Hematopoietic multipotent progenitor cell treated with erythropoietin and hydrocortisone succinate and interleukin-3 and kit ligand, for 4 days (in vitro differentiated cells): ENCODE measurements at places on chromosomes 7 and 10.

- DNase-seq: no peak
Observed at GRCh38 chr7:69577221-69577620, 21.1 kb upstream of the AUTS2 start.

- no peak for DNase-seq
Observed at GRCh38 chr7:146185844-146186243, 69.2 kb downstream of the CNTNAP2 start.

DNA sequence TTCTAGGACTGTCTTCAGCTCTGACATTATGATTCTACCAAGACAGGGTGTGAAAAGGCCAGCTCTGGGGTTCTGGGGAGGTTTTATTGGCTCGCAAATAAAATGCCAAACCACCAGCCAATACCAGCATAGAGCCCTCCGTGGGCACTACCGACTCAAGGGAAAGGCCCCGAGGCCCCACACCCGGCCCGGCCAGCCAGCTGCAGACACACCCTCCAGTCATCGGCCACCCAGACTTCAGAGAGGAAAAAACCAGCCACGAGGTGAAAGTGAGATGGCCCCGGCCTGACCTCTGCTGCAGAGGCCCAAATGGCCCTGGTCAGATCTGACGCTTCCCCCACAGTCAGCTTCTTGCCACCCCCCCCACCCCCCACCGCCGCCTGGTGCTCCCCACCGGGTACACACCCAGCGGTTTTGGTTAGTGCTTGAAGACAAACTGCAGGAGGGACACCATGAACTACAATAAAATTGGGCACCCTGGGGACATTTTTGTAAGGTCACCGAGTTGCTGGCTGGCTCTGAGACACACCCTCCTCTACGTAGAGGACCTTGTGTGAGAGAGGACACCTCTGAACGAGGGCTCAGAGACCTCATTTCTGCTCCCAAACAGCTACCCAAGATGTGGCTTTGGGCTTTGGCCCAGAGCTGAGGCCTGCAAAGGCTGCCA is 79.9 kb downstream of the PRKAG2 start:
- no peak for DNase-seq

DNA sequence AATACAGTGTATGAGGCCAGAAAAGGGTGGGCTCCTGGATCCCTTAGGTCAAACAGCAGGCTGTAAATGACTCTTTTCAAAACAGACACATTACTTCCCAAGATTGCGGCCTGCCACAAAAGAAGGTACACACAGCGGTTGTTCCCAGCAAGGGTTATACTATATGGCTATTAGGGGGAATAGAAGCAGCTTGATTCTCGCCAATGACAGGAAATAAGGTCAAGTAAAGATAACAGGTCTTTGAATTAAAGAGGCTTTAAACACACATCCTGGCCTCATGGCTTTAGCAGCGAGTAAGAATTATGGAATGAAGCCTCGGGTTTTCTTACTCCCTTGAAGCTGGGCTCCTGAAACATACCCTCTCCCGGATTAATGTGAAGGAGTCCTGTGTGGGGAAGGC is 58.3 kb downstream of the CYP26A1 start:
- DNase-seq: peak; percentile 48

- DNase-seq: peak; percentile 71
Observed at GRCh38 chr10:79981450-79982361, 32.8 kb upstream of the SFTPD start.

DNA sequence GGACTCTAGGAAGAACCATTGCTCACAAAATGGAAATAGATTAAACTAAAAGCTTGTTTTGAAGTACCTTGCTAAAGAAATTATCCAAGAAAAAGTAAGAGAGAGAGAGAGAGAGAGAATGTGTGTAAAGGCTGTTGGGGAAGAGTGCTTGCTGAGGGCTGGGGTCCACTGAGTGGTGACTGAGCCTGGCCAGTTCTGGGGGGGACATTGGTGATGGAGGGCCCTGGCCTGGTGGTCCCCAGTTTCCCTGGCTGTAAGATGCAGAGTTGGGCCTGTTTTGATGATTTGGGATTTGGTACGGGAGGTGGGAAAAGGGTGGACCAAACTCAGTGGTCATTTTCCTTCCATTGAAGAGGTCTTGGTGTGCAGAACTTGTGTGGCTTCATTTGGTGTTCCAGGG is 880 bp downstream of the RAMP3 start:
- no peak for DNase-seq

DNA sequence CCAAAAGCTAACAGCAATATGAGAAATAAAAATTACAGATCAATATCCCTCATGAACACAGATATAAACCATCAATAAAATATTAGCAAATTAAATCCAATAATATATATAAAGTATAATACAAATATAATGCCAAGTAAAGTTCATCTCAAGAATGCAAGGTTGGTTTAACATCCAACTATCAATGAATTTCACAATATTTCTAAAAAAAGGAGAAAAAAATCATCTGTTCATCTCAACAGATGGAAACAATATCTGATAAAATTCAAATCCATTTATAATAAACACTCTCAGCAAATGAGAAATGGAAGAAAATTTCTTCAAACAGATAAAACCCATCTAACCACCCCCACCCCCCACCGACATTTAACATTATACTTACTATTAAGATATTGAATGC is 86.9 kb downstream of the SIRT1 start:
- DNase-seq: peak; percentile 10

DNA sequence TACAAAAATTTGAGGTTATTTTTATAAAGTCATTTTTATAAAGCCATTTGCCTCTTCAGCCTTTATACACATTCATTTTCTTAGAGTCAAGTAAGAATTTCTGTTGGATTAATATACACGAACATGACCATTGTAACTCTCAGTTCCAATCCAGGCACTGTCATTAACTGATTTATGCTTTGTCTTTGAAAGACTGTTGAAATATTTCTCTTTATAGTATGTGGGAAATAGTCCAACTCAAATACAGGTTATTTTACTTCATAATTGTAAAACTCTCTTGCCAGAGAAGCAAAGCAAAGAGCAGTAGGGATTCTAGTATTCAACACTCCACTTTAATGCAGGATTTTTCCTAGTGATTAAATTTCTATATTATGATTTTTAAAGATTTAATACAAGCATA is 36.5 kb upstream of the PAPSS2 start:
- no peak for DNase-seq

GRCh38 chr10:500876-501275 is 188.6 kb downstream of the DIP2C start:
- DNase-seq: peak; percentile 49

DNA sequence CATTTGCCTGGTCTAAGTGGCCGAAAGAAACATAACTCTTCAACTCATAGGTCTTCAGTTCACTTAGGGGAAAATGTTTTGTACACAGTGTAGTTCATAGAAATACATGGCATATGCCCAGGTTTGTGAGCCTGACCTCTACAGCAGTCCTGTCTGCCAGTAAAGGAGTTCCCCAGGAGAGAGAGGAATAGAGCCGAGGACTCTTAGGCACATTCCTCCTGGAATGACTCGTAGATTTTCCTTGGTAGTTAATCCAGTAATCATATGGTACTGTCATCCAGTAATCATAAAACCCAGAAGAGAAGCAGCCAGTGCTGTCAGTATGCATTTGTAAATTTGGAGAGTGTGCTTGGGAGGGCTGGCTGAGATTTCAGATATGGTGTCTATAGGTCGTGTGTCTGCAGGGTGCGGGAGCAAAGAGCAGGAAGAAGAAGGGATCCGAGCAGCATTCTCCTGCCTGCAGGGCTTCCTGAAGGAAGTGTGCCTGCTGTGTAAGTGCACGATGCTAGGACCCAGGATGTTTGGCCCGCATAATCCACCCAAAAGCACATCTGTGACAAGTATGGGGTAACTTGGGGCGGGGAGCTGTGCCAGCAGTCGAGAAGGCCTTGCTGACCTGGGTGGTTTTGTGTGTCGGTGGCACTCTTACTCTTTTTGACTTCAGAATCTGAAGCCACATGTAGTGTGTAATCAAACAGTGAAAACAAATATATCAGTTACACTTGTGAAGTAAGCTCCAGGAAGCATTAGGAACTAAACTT is 13.9 kb downstream of the EIF4H start:
- no peak for DNase-seq

- no peak for DNase-seq
Observed at GRCh38 chr10:47435081-47435480, 48.8 kb downstream of the ANXA8 start.

GRCh38 chr10:64682043-64682442 is 1160.8 kb downstream of the REEP3 start:
- DNase-seq: no peak

DNA sequence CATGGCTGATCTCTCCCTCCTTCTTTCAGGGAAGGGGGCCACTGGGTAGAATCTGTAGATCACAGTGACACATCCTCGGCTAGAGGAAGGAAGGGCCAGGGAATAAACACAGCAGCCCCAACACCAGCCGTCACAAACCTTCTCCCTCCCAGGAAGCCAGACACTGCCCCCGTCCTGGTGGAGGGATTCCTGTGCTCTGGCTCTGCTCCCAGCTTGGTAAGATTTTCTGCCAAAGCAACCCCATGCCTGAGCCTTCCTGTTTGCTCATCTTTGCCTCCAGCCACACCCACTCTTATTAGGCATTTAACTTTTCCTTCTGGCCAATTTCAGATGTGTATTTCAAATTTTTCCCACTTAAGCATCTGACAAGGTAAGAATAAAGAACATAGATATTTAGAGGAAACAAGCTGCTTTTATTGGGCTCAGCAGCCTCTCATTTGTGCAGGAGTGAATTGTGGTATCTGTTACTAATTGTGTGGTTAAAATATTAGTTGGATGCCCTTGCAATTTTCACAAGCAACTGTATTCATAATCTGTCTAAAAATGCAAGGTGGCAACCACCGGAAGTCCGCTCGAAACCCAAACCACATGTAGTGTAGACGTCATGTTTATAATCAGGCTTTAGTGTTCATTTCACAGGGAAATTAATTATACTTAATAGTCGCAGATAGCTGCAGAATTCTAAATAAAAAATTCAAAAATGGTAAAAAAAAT is 13.2 kb upstream of the NPS start:
- DNase-seq: no peak

DNA sequence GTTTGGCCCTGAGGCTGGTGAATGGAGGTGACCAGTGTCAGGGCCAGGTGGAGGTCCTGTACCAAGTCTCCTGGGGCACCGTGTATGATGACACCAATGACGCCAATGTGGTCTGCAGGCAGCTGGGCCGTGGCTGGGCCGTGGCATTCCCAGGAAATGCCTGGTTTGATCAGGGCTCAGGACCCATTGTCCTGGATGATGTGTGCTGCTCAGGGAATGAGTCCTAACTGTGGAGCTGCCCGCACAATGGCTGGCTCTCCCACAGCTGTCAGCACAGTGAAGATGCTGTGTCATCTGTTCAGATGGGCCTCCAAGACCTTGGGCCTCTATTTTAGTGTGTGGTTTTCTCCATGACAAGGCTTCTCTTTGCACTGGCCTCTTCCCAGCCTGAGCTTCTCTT is 64.0 kb downstream of the DMBT1 start:
- DNase-seq: no peak
